Lower lobe of right lung (tissue), 2 donors: ENCODE measurements at places on chromosomes 1 and 21. TPM values are rescaled to one million over a fixed set of nuclear protein-coding genes. Genes with fewer than 3 reads are reported as not detected.

- no peak for DNase-seq
- H3K27me3 ChIP-seq: no peaks in the 10 kb centered on the region
- H3K27ac ChIP-seq: peak overlapping the region; percentile 90
- H3K36me3 ChIP-seq: peaks cover 24% of the 10 kb centered on the region
Measured at GRCh38 chr1:153610334-153610733, 2.6 kb downstream of the S100A16 start.

DNA sequence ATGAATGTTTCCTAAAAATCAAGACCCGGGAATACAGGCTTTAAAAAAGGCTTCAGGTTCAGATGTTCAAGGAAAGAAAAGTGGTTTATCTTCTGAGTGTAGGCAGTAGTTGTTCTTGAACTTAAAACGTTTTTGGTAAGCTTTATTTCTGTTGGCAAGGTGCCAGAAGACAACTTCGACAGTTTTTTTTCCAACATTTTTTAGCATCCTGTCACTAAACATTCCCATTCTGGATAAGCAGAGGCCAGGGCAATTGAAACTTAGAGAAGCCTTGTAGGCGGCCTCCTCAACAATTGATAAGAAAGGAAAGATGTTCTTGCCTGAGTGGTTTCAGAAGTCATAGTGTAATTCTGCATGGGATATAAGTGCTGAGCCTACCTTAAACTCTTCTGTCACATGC is 66.7 kb downstream of the PATJ start:
- no peak overlapping the region for H3K4me3 ChIP-seq
- H3K27me3 ChIP-seq: no peaks in the 10 kb centered on the region
- no peak overlapping the region for H3K27ac ChIP-seq
- DNase-seq: no peak
- H3K36me3 ChIP-seq: peaks cover 29% of the 10 kb centered on the region

The TBX19 gene
- 3.1 TPM for total RNA-seq

- H3K4me1 ChIP-seq: no peaks in the 10 kb centered on the region
- no peak for DNase-seq
- H3K27me3 ChIP-seq: no peaks in the 10 kb centered on the region
- H3K27ac ChIP-seq: no peak overlapping the region
- H3K4me3 ChIP-seq: no peak overlapping the region
- H3K36me3 ChIP-seq: peaks cover 6% of the 10 kb centered on the region
Measured at GRCh38 chr21:36400719-36401118, 15.5 kb downstream of the CHAF1B start.

DNA sequence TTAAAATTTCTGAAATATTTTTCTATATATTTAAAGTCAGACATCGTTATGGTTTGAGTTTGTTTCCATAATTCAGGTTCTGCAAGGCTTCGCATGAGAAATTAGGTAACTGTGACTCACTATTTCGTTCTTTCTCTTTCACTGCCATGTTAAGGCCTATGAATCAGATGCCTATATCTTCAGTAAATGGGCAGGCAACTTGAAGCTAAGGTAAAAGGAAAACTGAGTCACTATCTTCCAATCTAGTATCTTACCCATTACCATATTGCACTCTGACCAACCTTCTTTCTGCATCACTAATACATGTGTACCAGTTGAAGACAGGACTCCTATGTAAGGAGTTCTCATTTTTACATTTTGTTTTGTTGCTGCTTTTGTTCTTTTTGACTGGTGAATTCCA is 37.8 kb downstream of the PYHIN1 start:
- no peak overlapping the region for H3K27ac ChIP-seq
- DNase-seq: no peak
- H3K4me1 ChIP-seq: no peaks in the 10 kb centered on the region
- H3K36me3 ChIP-seq: no peaks in the 10 kb centered on the region
- no peaks in the 10 kb centered on the region for H3K27me3 ChIP-seq

- no peak for DNase-seq
- H3K4me3 ChIP-seq: no peak overlapping the region
- H3K27me3 ChIP-seq: no peaks in the 10 kb centered on the region
- H3K36me3 ChIP-seq: no peaks in the 10 kb centered on the region
- peaks cover 5% of the 10 kb centered on the region for H3K4me1 ChIP-seq
Measured at GRCh38 chr1:54582566-54583306, 34.7 kb downstream of the ACOT11 start.

DNA sequence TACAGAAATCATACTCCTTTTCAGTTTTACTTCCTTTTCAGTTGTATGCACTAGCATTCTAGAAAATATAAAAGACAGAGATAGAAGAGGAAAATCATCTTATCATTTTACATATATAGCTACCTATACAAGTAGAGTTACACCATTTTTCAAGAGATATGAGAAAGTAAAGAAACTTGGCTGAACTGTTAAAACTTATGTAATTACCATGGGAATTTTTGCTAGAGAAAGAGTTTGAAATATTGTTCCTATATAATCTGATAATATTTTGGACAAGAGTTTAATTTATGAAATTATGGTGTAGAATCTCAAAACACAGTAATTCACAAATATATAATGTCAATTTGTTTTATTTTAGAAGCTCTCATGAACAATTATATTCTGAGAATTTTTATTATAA is 180.8 kb downstream of the PLPPR4 start:
- no peaks in the 10 kb centered on the region for H3K27me3 ChIP-seq
- no peaks in the 10 kb centered on the region for H3K4me1 ChIP-seq
- no peaks in the 10 kb centered on the region for H3K36me3 ChIP-seq
- no peak overlapping the region for H3K4me3 ChIP-seq

- H3K27me3 ChIP-seq: no peaks in the 10 kb centered on the region
- H3K36me3 ChIP-seq: peaks cover 46% of the 10 kb centered on the region
- H3K4me1 ChIP-seq: peaks cover 22% of the 10 kb centered on the region
- no peak overlapping the region for H3K4me3 ChIP-seq
Measured at GRCh38 chr1:56533197-56533596, 46.2 kb downstream of the PLPP3 start.

The VAMP3 gene
- total RNA-seq: 135 TPM

GRCh38 chr1:78095593-78095992 is 49.8 kb downstream of the GIPC2 start:
- no peak for DNase-seq
- no peak overlapping the region for H3K4me3 ChIP-seq
- no peaks in the 10 kb centered on the region for H3K36me3 ChIP-seq
- no peaks in the 10 kb centered on the region for H3K4me1 ChIP-seq
- no peaks in the 10 kb centered on the region for H3K27me3 ChIP-seq
- no peak overlapping the region for H3K27ac ChIP-seq

DNA sequence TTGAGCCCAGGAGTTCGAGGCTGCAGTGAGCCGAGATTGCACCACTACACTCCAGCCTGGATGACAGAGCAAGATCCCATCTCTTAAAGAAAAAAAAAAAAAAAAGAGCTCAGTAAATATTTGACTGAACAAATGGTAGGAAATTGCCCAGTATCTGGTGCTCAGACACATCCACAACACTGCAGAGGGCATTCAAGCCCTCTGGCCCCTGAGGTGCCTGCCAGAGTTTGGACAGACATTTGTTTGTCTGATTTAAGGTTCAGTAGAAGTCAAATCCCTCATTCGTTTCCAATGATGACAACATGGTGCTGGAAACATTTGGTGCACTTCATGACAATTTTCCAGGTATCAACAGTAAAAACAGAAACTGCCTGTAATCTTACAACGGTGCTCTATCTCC is 86.6 kb downstream of the HLCS start:
- no peaks in the 10 kb centered on the region for H3K4me1 ChIP-seq
- H3K27ac ChIP-seq: no peak overlapping the region
- no peaks in the 10 kb centered on the region for H3K27me3 ChIP-seq
- no peak overlapping the region for H3K4me3 ChIP-seq
- no peak for DNase-seq

GRCh38 chr1:91124290-91124985 is 102.6 kb upstream of the ZNF644 start:
- H3K4me1 ChIP-seq: peaks cover 12% of the 10 kb centered on the region
- no peak for DNase-seq
- H3K27ac ChIP-seq: no peak overlapping the region
- H3K4me3 ChIP-seq: no peak overlapping the region
- no peaks in the 10 kb centered on the region for H3K27me3 ChIP-seq
- H3K36me3 ChIP-seq: no peaks in the 10 kb centered on the region

GRCh38 chr1:115158181-115158580 is 68.9 kb upstream of the TSPAN2 start:
- no peaks in the 10 kb centered on the region for H3K36me3 ChIP-seq
- H3K27me3 ChIP-seq: no peaks in the 10 kb centered on the region
- H3K4me1 ChIP-seq: no peaks in the 10 kb centered on the region
- no peak overlapping the region for H3K4me3 ChIP-seq
